ENCODE measurements at places on chromosomes 2 and 18. TPM values are rescaled to one million over a fixed set of nuclear protein-coding genes. Genes with fewer than 3 reads are reported as not detected.
A peak's percentile ranks its signal among the peaks of the same experiment; 100 is the strongest.

GRCh38 chr2:230893841-230894781 is 29.4 kb downstream of the ITM2C start:
- no peaks in the 10 kb centered on the region for H3K27me3 ChIP-seq
- H3K4me1 ChIP-seq: peaks cover 10% of the 10 kb centered on the region
- H3K27ac ChIP-seq: no peak overlapping the region

GRCh38 chr18:6781142-6781714 is 51.7 kb downstream of the ARHGAP28 start:
- no peak overlapping the region for H3K27ac ChIP-seq
- no peaks in the 10 kb centered on the region for H3K4me1 ChIP-seq
- no peak for DNase-seq
- no peaks in the 10 kb centered on the region for H3K27me3 ChIP-seq

- no peak for DNase-seq
- H3K27ac ChIP-seq: no peak overlapping the region
- H3K4me3 ChIP-seq: no peak overlapping the region
- H3K27me3 ChIP-seq: no peaks in the 10 kb centered on the region
- H3K4me1 ChIP-seq: no peaks in the 10 kb centered on the region
These were observed 297.1 kb downstream of the TCF4 start for GRCh38 chr18:55290898-55291297.

- H3K4me3 ChIP-seq: no peak overlapping the region
- no peaks in the 10 kb centered on the region for H3K27me3 ChIP-seq
- DNase-seq: no peak
- H3K36me3 ChIP-seq: no peaks in the 10 kb centered on the region
These were observed 170.7 kb downstream of the TMEM182 start for GRCh38 chr2:102932501-102932900.

DNA sequence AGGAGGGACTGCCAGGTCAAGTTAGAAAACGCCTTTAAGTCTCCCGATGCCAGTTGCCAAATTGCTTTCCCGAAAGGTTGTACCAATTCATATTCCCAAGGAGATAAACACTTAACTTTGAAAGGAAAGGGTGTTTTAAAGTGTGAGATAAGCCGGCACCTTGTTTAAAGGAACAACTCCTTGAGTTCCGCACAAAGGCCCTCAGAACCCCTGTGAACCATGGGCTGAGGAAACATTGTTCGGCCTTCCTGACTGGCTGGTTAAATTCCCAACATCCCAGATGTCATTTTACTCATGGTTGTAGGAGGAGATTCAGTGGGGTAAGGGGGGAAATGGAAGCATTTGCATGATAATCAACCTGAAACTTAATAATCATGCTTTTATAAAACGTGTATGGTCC is 126.6 kb downstream of the BCL11A start:
- no peaks in the 10 kb centered on the region for H3K36me3 ChIP-seq
- H3K4me3 ChIP-seq: no peak overlapping the region
- no peak overlapping the region for H3K27ac ChIP-seq
- DNase-seq: no peak
- no peaks in the 10 kb centered on the region for H3K4me1 ChIP-seq
- H3K27me3 ChIP-seq: no peaks in the 10 kb centered on the region

GRCh38 chr2:62343206-62343605 is 147.3 kb downstream of the B3GNT2 start:
- peak overlapping the region; percentile 9 for H3K27ac ChIP-seq
- H3K36me3 ChIP-seq: no peaks in the 10 kb centered on the region
- no peaks in the 10 kb centered on the region for H3K4me1 ChIP-seq
- no peak for DNase-seq
- no peak overlapping the region for H3K4me3 ChIP-seq
- H3K27me3 ChIP-seq: no peaks in the 10 kb centered on the region

- no peak overlapping the region for H3K4me3 ChIP-seq
- H3K27ac ChIP-seq: no peak overlapping the region
- no peaks in the 10 kb centered on the region for H3K4me1 ChIP-seq
- no peaks in the 10 kb centered on the region for H3K27me3 ChIP-seq
These were observed 663 bp downstream of the TRIM54 start for GRCh38 chr2:27282892-27283291.

- peaks cover 4% of the 10 kb centered on the region for H3K36me3 ChIP-seq
- no peak overlapping the region for H3K27ac ChIP-seq
- no peak for DNase-seq
- H3K4me1 ChIP-seq: no peaks in the 10 kb centered on the region
- H3K27me3 ChIP-seq: no peaks in the 10 kb centered on the region
- no peak overlapping the region for H3K4me3 ChIP-seq
These were observed 105.3 kb upstream of the FOSL2 start for GRCh38 chr2:28287256-28287915.

DNA sequence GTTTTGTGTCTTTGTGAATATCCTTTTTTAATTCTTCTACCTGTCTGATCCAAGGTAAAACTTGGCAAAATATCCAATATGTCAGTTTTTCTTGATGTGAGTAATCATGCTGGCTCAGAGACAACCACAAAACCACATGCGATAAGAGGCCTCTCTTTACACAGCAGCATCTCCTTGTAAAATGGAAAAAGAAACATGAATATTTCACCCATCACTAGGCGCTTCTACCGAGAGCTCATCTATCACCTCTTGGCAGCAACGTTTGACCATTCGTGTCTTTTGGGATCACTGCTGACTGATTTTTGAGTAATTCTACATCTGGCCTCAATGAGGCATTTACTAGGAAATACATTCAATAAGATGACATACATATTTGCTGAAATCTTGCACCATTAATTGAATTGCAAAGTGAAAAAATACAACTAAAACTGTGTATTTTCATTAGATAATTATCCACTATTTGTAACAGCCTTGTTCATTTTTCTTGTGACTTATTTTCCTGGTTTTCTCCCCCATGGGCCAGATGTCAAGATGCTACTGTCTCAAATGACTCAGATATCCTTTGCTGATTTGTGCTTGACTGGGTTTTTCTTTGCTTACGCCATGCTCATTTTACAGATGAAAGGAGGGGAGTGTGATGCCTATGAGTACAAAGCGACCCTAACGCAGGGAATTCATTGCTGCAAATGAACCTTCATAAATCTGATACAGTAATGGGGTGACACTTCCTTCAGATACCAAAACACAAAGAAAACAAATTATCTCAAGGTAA is 467.5 kb downstream of the FBXO15 start:
- no peaks in the 10 kb centered on the region for H3K36me3 ChIP-seq
- no peak for DNase-seq
- no peaks in the 10 kb centered on the region for H3K27me3 ChIP-seq
- no peak overlapping the region for H3K4me3 ChIP-seq

Gene ALPI
- polyA plus RNA-seq: not detected

Gene ADRA2B
- polyA plus RNA-seq: not detected

Data from CD8-positive, alpha-beta memory T cell (primary cell).